ENCODE measurements at places on chromosomes 2 and 18.

GRCh38 chr18:62716619-62717168 is 1.4 kb downstream of the PHLPP1 start:
- DNase-seq: no peak

DNA sequence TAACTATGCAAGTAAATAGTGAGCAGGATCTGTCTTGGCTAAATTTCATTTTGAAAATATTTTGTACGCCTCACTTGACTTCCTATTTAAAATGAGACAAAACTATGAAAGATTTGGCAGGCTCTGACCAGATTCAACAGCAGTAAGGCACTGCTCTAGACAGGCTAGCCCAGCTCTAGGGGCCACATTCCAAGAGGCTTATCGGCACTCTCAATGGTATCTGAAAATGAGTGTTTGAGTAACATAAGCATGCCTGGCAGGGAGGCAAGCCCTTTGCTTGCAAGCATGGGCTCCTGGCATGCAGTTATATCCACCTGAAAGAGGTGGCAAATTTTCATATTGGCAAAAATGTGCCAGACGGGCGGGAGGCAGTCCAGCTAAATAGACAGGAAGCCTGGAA is 10.5 kb downstream of the CAPN13 start:
- DNase-seq: no peak

DNA sequence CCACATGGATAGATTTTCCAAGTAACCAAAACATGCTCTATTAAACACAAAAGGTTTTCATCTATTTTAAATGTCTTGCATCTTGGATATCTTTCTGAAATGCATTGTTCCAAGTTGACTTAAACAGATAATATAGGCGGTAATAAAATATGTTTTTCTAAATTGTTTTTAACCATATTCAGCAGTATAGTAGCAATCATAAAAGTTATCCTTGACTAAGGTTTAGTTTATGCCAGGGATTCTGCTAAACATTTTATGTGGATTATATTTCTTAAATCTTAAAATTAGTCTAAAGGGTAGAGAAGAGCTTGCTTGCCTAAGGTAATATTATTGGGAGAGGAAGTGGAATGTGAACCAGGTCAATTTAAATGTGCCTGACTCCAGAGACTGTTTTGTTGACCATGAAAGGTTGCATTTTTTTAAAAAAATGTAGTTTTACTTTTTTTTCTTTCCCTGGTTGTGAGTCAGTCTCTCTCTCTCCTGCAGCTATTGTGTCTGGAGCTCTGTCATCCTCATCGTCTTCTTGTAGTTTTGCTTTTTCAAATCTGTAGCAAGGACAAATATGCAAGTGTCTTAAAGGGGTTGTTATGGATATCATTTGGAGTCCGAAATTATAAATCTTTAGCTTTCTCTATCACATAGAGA is 309.1 kb upstream of the COL3A1 start:
- DNase-seq: no peak

DNA sequence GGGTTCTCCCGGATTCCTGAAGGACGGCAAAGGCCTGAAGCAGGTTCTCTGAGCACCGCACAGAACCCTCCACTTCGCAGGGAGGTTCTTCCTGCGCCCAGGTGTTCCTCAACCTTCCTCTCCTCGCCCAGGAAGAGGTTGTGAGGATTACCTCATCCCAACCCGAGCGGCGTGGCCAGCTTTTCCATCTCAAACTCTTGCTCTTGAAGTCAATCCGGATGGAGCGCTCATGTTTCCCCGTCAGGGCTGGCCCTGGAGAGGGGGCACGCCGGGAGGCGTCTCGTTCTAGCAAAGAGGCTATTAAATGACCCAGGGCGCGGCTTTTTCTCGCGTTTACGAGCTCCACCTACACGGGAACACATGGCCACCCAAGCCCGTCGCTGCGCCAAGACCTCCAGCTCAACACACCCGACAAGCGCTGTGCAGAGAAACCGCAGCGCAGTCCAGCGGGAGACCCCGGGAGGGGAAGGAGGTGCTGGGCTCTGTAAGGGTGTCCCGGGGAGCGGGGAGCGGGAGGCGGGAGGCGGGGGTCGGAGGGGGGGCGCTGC is 540 bp upstream of the RAB10 start:
- no peak for DNase-seq

DNA sequence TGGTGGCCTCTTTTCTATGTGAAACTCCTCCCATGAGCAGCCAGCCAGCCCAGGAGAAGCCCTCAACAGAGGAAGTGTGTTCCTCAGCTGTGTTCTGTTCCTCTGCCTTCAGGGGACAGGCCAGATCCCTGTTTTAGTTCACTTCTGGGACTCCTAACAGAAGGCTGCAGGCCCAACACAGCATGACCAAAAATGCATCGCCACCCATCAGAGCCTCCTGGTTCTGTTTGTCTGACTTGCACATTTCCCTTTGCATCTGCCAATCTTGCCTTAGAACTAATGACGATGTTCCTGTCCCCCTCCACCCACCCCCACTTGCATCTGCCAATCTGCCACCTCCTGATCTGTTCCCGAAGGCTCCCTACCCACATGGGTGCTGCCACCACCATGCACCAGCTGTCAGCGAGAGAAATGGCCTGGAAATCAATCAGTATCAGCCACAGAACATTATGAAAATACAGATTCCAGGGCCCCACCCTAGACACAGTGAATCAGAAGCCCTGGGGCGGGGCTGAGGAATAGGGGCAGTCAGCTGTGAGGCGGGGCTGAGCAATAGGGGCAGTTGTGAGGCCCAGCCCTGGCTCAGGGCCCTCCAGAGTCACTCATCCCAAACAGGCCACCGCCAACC is 51.0 kb downstream of the FAM168B start:
- DNase-seq: no peak
